ENCODE measurements at places on chromosomes 7 and 10.
A peak's percentile ranks its signal among the peaks of the same experiment; 100 is the strongest.

DNA sequence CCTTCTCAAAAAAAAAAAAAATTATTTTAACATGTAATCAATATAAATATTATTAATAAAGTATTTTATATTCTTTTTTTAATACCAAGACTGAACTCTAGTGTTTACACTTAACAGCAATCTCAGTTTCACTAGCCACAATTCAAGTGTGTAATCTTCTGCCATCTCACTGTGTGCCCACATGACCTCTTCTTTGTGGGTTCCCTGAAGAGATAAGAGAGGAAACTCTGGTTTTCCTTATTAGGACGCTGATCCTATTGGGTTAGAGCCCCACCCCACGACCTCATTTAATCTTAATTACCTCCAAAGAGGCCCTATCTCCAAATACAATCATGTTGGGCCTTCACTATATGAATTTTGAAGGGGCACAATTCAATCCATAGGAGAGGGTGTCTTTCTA lies 177.6 kb downstream of the STK31 start:
- DNase-seq = no peak

- no peak for DNase-seq
These were observed 74.0 kb downstream of the ARID5B start for GRCh38 chr10:61975391-61975932.

DNA sequence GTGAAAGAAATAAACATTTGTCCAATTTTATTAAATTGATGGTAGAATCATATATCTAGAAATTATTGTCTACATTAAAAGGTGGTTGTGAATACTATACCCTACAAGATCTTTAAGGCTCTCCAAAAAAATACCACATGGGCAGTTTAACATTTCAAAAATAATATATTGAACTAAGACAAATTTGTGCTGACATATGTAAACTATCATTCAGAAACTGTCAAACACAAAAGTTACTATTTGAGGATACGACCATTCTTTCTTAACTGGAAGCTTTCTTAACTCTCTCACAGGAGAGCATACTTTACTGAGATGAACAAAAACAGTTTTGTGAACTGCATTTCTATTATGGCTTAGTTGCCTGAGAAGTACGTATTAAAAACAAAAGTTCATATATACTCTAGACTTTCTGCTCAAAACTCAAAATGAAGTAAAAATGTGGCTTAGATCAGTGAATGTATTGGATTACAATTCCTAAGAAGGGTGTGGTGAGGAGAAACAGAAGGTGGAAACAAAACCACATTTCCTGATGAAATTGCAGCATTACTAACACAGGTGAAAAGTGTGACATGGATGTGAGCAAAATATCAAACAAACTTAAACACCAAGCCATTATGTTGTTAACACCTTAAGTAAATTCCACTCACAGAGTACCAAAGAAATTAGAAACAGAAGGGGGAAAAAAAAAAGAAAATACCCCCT lies 138.5 kb downstream of the SEMA3A start:
- DNase-seq = no peak

DNA sequence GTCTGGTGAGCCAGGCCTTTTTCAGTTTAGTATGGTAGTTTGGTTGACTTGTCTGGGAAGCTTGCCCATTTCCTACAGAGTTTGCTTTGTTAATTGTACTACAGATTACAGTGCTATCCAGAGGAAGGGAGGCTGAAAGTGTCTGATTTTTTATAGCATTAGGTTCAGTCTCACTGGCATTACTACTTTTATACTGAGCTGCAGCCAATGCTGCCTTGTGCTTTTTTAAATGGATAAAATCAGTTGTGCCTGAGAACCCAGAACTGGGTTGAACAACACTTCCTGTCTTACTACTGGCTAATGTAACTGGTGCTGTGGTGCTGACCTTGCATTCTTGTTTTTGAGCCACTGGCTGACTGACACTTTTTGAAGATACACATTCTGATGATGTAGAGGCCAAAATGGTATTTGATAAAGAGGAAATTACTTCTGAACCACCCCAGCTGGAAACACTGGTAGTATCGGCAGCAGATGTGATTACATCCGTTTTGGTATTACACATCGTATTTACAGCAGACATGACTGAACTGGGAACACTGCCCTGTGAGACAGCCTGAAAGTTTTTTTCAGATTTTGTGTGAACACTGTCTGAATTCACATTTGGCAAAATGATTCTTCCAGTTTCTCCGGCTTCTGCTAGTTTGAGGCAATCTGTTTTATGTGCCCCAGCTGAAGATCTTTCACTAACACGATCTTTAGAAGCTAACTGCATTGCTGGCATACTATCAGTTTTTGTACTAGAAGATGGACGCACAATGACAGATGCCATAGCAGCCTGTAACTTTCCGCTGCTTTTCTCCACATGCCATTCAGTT lies 74.1 kb downstream of the NRBF2 start:
- peak; percentile 13 for DNase-seq

DNA sequence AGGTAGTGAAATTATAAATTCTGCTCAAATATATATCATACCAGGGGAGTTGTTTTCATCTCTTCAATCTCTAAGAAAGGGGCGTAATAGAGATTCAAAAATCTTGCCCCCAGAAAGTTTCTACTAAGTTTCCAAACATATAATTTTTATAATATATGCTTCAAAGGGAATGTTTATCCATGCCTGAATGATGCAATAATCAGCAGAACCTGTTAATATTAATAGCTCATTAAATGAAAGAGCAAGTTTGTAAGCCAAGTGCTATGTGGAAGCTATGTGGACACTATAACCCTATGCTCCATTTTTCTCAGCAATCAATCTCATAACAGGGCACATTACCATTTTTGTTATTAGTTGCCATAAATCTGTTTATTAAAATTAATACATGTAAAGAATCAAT lies 25.3 kb downstream of the VPS41 start:
- DNase-seq = no peak

- no peak for DNase-seq
These were observed 580.5 kb downstream of the AUTS2 start for GRCh38 chr7:70178787-70179186.

- DNase-seq = no peak
These were observed 39.4 kb downstream of the CHST15 start for GRCh38 chr10:124053971-124054370.

Data from right kidney (tissue), 9 donors.